ENCODE measurements at places on chromosomes 16 and 17.

- DNase-seq = no peak
These were observed 9.8 kb upstream of the SMTNL2 start for GRCh38 chr17:4574448-4575045.

DNA sequence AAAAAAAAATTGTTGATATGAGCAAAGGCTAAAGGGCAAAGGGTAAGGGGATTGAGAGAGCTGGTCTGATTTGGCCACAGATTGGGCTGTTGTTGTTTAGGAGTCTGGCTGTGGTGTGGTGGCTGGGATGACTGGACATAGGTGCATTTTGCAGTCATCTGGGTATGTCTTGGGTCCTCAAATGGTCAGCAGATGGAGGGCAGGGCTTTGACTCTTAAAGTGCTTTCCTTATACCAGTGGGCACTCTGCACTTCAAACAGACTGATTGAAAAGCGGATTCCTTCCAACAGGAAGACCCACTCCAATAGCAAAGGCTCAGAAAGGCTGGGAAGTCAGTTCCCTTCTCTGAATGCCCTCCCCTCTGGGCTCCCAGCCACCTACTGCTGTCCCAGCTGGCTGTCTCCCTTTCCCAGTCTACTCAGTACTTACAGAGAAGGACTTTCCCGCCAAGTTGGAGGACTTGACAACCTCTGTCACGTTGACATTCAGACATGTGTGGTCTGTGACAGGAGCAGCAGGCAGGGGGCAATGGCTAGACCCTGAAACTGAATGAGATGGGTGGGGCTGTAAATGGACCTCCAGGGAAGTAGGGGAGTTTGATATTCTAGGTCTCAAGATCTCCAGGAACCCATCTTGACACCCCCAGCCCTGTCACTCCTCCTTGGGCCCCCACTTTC is 19.6 kb upstream of the MFSD6L start:
- DNase-seq = no peak

DNA sequence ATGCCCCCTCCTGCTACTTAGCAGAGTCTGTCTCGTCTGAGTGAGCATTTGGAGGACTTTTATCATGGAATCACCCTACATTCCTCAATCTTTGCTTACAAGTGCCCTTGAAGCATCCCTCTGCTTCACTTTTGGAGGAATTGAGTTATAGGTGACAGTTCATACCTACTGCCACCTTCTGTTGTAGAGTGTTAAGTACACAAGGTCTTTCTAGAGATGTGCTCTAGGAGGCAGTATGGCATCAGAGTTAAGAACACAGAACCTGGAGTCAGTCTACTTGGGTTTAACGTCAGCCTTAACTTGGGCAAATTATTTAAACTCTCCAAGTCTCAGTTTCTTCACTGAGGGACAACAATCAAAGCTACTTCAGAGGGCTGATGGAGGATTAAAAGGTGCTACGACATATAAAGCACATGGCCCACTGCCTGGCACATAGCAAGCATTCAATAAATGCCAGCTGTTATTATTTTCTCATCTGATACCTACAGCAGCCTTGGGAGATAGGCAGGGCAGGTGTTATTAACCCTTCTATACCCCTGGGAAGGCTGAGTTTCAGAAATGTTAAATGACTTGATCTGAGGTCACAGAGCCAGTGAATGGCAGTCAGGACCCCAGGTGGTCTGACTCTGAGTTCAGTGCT is 62.2 kb downstream of the UTP18 start:
- no peak for DNase-seq

GRCh38 chr16:4239020-4239419 is 2.9 kb downstream of the SRL start:
- DNase-seq = no peak

DNA sequence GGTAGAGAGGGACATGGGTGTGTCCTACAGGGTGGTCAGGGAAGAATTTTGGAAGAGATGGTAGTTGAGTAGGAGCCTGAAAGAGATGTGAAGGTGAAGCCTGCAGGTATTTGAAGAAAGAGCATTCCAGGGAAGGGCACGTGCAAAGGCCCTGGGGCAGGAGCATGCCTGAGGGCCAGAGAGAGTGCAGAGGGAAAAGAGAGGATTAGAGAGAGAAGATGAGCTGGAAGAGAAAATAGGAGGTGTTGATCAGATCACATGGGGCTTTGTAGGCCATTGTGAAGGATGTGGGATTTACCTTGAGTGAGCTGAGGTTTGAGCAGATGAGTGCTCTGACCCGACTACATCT is 455.0 kb downstream of the HAPSTR1 start:
- no peak for DNase-seq

GRCh38 chr17:1324201-1324771 is 44.8 kb downstream of the TRARG1 start:
- DNase-seq = no peak

GRCh38 chr16:50509521-50510341 is 38.5 kb upstream of the NKD1 start:
- DNase-seq = peak; percentile 58

GRCh38 chr16:53501216-53501859 is 1.7 kb downstream of the AKTIP start:
- no peak for DNase-seq

- no peak for DNase-seq
These were observed 11.4 kb upstream of the ARHGAP23 start for GRCh38 chr17:38416840-38417209.

DNA sequence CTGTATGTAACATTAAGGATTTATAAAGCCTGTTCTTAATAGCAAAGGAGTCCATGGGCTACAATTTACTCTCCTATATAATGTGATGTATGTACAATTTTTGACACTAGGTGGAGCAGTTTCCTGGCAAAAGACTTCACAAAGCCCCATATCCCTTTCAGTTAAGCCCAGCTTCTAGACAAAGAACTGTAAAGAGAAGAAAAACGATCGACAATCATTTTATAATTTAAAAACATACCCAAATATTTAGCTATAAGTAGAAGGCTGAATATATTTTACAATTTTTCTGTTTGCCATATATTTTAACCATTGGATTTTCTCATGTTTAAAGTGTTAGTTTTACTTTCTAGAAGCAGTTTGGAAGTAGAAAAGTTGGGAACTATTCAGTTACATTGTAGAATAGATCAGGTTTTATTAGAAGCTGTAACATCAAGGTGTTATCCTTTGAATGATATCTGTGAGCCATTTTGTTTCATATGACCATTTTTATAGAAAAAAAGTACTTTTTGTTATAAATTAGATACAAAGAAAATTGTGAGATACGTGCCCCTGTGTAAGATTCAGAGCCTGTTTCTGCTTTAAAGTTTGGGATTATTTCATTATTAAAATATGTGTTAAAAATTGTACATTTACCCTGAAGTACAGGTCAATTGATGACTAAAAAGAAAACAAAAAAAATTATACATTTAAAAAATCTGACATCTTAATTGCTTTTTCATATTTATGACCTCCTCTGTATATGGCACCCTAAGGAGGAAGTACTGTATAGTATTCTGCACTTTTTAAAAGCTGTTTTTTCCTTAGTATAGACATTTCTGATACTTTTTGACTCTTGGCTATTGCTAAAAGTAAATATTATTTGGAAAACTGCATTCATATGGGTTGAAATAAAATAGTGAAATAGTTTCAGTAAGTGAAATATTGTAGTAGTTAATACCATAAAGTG is 46.3 kb downstream of the VMP1 start:
- peak; percentile 37 for DNase-seq

GRCh38 chr16:1769402-1770300 is 1.7 kb downstream of the NME3 start:
- DNase-seq = no peak

GRCh38 chr17:49497148-49498028 is 2.3 kb downstream of the NGFR start:
- peak; percentile 23 for DNase-seq
